ENCODE measurements at places on chromosomes 7 and 10. TPM values are rescaled to one million over a fixed set of nuclear protein-coding genes. Genes with fewer than 3 reads are reported as not detected.

TFR2 gene
- total RNA-seq = 2.1 TPM

ARF5 gene
- total RNA-seq = 92.9 TPM

- no peaks in the 10 kb centered on the region for H3K27me3 ChIP-seq
- H3K4me3 ChIP-seq = no peak overlapping the region
- no peaks in the 10 kb centered on the region for H3K4me1 ChIP-seq
- H3K27ac ChIP-seq = no peak overlapping the region
- no peaks in the 10 kb centered on the region for H3K36me3 ChIP-seq
Measured at GRCh38 chr10:65891073-65891981, 1034.5 kb upstream of the LRRTM3 start.

- H3K27ac ChIP-seq = no peak overlapping the region
- H3K27me3 ChIP-seq = no peaks in the 10 kb centered on the region
- no peak for DNase-seq
- no peaks in the 10 kb centered on the region for H3K4me1 ChIP-seq
- no peaks in the 10 kb centered on the region for H3K36me3 ChIP-seq
Measured at GRCh38 chr7:36565792-36566356, 158.4 kb downstream of the AOAH start.

ADAM22 gene
- 8.4 TPM for total RNA-seq

FOXI2 gene
- 0.23 TPM for total RNA-seq

DNA sequence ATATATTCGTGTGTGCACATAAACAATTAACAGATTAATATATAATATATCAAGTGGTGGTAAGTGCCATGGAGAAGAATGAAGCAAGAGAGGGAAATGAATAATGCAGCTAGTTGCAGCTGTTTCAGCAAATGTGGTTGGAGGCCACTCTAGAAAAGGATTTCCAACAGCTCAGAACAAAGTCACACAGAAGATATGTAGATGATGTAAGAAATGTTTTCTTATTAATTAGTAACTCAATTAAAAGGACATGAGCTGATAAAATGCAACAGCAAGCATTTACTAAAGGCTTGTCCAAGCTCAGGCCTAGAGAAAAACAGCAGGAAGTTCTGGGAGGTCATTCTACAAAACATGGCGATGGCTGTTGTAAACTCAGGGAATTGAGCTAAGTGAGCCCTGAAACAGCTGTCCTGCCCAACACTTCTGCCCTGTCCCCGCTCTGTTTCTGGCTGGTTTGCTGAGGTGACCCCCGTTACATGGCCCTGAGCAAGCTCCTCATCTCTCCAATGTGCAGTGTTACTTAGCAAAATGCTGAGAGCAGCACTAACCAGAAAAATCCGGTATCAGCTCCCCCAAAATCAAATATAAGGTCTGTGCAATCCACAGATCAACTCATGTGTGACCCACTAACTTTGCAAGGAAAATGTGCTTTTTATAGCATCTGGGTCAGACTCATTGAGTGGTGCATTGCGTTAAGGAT is 23.4 kb upstream of the C10orf67 start:
- no peaks in the 10 kb centered on the region for H3K36me3 ChIP-seq
- H3K27me3 ChIP-seq = no peaks in the 10 kb centered on the region
- H3K27ac ChIP-seq = no peak overlapping the region
- no peak overlapping the region for H3K4me3 ChIP-seq
- H3K4me1 ChIP-seq = no peaks in the 10 kb centered on the region

UNC5B gene
- total RNA-seq = 13.0 TPM

DNA sequence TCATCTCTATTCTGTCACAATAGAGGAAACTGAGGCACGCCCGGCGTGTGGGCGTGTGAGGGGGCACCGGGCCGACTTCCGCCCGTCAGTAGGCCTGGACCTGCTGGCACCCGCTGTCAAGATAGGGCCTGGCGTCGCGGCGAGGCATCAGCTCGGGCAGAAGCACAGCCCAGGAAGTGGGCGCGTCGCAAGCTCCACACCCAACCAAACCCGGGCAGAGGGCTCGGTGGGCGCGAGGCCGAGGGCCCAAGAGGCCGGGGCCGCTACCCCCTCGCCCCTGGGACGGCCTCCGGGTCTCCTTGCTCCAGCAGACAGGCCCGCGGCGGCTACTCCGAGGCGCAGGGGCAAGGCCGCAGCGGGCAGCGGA is 91.2 kb downstream of the SPAG6 start:
- H3K27ac ChIP-seq = peak overlapping the region; percentile 68
- DNase-seq = no peak
- H3K36me3 ChIP-seq = no peaks in the 10 kb centered on the region
- peak overlapping the region; percentile 78 for H3K4me3 ChIP-seq
- no peaks in the 10 kb centered on the region for H3K4me1 ChIP-seq

MYOF gene
- total RNA-seq = 242 TPM

WIPF3 gene
- 2.1 TPM for total RNA-seq

GRCh38 chr7:22920672-22921071 is 93.3 kb downstream of the HYCC1 start:
- DNase-seq = no peak
- H3K4me1 ChIP-seq = no peaks in the 10 kb centered on the region
- no peak overlapping the region for H3K4me3 ChIP-seq
- no peaks in the 10 kb centered on the region for H3K36me3 ChIP-seq
- no peak overlapping the region for H3K27ac ChIP-seq

- no peak overlapping the region for H3K4me3 ChIP-seq
- no peaks in the 10 kb centered on the region for H3K27me3 ChIP-seq
- no peak for DNase-seq
- no peak overlapping the region for H3K27ac ChIP-seq
- H3K36me3 ChIP-seq = no peaks in the 10 kb centered on the region
Measured at GRCh38 chr10:44619521-44619920, 234.6 kb upstream of the CXCL12 start.

Data from aorta (tissue), 5 donors.